ENCODE measurements at places on chromosomes 1 and 21. TPM values are rescaled to one million over a fixed set of nuclear protein-coding genes. Genes with fewer than 3 reads are reported as not detected.

PERM1 gene
- not detected for total RNA-seq

DNAJC6 gene
- 11.4 TPM for total RNA-seq

LORICRIN gene
- 0.44 TPM for total RNA-seq

S100A1 gene
- total RNA-seq = 102 TPM

MIXL1 gene
- not detected for total RNA-seq

OLIG1 gene
- not detected for total RNA-seq

LGALS8 gene
- 93.3 TPM for total RNA-seq

ARHGEF10L gene
- total RNA-seq = 39.6 TPM

INKA2 gene
- total RNA-seq = 7.3 TPM

HS2ST1 gene
- total RNA-seq = 12.9 TPM

OR2L13 gene
- total RNA-seq = not detected

TRIM58 gene
- 7.6 TPM for total RNA-seq

APOBEC4 gene
- total RNA-seq = not detected

CR2 gene
- total RNA-seq = not detected

PTGFR gene
- 61.4 TPM for total RNA-seq

CFAP74 gene
- not detected for total RNA-seq

HNRNPCL4 gene
- not detected for total RNA-seq

AK5 gene
- total RNA-seq = 19.0 TPM

TRIM67 gene
- 0.30 TPM for total RNA-seq

EFNA3 gene
- 1.2 TPM for total RNA-seq

TMEM61 gene
- total RNA-seq = not detected

C1orf185 gene
- total RNA-seq = not detected

PRSS38 gene
- not detected for total RNA-seq

STYXL2 gene
- not detected for total RNA-seq

LCE2A gene
- total RNA-seq = not detected

FCRL1 gene
- not detected for total RNA-seq

Data from tibial nerve (tissue), 4 donors.